ENCODE measurements at places on chromosomes 6 and 20.

DNA sequence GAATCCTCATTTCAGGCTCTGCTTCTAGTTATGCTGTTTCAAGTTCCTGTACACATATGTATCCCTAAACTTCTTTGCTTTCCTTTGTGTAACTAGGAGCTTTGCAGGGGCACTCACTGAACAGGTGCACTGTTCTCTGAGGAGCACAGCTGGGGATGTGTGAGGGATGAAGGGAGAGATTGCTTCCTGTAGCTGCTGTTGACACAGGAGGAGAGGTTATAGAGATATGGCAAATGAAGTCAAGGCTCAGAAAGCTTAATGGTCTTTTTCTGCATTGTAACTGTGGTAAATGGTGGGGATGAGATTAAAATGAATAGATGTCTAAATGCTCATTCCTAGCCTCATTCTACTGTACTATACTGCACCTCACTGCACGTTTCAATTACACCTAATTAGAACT is 454.3 kb downstream of the BTBD3 start:
- H3K4me1 ChIP-seq, result no peaks in the 10 kb centered on the region
- no peaks in the 10 kb centered on the region for H3K36me3 ChIP-seq
- H3K4me3 ChIP-seq, result no peak overlapping the region
- no peak for DNase-seq
- no peaks in the 10 kb centered on the region for H3K27me3 ChIP-seq
- H3K27ac ChIP-seq, result no peak overlapping the region

DNA sequence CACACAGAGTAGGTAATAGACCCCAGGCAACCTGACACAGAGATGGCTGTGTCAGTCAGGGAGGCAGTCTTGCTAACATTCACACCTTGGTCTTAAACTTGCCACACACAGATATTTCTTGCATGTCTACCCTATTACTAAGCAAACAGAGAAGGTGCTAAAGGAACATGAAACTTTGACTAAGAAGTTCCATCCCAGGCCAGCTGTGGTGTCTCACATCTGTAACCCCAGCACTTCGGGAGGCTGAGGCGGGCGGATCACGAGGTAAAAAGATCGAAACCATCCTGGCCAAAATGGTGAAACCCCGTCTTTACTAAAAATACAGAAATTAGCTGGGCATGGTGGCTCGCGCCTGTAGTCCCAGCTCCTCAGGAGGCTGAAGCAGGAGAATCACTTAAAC is 222.4 kb upstream of the JARID2 start:
- H3K4me3 ChIP-seq, result no peak overlapping the region
- H3K27ac ChIP-seq, result no peak overlapping the region
- H3K4me1 ChIP-seq, result peaks cover 25% of the 10 kb centered on the region
- no peak for DNase-seq

- no peak overlapping the region for H3K27ac ChIP-seq
- DNase-seq, result no peak
- H3K4me3 ChIP-seq, result no peak overlapping the region
- no peaks in the 10 kb centered on the region for H3K27me3 ChIP-seq
Measured at GRCh38 chr6:26390531-26390930, 7.6 kb downstream of the BTN2A2 start.

- H3K27me3 ChIP-seq, result no peaks in the 10 kb centered on the region
- no peak overlapping the region for H3K4me3 ChIP-seq
- no peak for DNase-seq
- no peaks in the 10 kb centered on the region for H3K4me1 ChIP-seq
- no peaks in the 10 kb centered on the region for H3K36me3 ChIP-seq
Measured at GRCh38 chr20:39195582-39196021, 233.5 kb downstream of the DHX35 start.

DNA sequence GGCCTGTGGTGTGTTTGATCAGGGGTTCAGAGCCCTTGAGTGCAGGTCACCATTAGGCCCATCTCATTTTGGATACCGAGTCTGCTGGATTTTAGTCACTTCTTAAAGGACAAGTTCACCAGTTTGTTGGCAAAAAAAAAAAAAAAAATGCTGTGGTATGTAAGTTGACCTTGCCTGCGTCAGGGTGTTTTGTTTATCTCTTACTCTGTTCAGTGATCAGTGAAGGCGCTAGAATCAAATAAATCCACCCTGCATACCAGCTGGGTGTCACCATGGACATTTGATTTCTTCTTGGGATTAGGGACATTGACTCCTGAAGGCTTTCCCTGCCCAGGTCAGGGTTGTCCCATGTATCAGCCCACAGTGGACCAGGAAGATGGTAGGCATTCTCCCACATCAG is 6.7 kb downstream of the SMOC2 start:
- peak; percentile 15 for DNase-seq
- no peak overlapping the region for H3K4me3 ChIP-seq
- H3K27ac ChIP-seq, result no peak overlapping the region
- peaks cover 5% of the 10 kb centered on the region for H3K4me1 ChIP-seq
- peaks cover 53% of the 10 kb centered on the region for H3K27me3 ChIP-seq
- H3K36me3 ChIP-seq, result peaks cover 5% of the 10 kb centered on the region

Measured in osteocyte (in vitro differentiated cells).